ENCODE measurements at places on chromosomes 1 and 21. TPM values are rescaled to one million over a fixed set of nuclear protein-coding genes. Genes with fewer than 3 reads are reported as not detected.

- no peak for DNase-seq
Measured at GRCh38 chr1:234125283-234125682, 220.8 kb downstream of the SLC35F3 start.

DNA sequence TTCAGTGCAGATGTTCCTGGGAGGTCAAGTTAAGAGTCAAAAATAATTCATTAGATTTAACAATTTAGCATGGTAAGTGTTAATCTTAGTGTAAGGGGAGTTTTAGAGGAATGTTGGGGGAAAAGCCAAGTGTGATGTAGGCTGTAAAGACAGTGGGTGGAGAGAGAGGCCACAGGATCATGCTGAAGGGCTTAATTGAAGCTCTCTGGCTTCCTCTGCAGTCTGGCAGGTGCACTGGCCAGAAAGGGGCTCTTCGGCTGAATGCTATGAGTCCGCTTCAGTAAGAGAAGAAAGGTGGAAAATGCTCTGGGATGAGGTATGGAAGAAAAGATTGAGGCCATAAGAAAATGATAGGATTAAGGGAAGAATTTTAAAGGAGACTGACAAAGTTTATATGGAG lies 3.0 kb downstream of the BRDT start:
- no peak for DNase-seq

DNA sequence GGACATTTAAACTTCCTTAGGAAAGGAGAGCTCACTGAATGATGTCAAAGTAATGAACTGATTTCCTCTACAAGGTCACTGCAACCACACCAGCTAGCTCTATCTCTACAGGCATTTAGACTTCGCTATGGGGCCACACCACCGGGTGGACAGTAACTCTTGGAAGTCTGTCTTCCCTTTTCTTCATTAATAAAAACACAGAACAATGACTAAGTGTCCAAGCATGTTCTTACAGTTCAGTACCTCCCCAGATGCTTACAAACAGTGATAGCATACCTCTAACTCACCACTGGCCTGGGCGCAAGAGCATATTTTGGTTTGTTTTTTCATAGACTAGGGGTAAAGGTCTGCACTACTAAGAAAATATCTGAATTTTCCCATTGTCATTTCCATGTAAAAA lies 54.6 kb downstream of the SIM2 start:
- DNase-seq: no peak

DNA sequence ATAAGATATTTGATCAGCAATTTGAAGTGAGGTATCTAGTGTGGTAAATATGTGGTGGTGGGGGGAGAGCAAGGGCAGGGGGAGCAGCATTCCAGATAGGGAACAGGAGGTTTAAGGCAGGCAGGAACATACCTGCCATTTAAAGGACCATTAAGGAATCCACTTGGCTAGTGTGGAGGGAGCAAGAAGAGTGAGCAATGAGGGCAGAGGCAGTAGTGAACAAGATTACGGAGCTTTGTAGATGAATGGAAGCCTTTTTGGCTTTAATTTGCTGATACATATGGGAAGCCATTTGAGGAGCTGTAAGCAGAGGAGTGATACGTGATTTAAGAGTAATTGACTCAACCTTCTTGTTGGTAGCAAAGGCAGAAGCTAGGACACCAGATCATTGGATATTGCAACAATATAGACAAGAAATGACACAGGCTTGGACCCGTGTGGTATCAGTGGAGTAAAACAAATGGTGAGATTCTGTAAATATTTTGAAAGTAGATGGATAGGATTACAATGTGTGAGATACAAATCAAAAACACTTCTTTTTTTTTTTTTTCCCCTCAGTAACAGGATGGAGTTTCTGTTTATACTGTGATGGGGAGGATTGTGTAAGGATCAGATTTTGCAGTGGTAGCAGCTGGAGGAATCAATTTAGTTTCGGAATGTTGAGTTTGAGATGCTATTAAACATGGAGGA lies 73.8 kb upstream of the B3GALT2 start:
- no peak for DNase-seq

KCNE2 gene
- not detected for total RNA-seq

FCRL5 gene
- total RNA-seq: 7.8 TPM
